ENCODE measurements at places on chromosomes 6 and 20. TPM values are rescaled to one million over a fixed set of nuclear protein-coding genes. Genes with fewer than 3 reads are reported as not detected.
A peak's percentile ranks its signal among the peaks of the same experiment; 100 is the strongest.

The TAP1 gene
- 42.3 TPM for total RNA-seq

GRCh38 chr6:107628878-107629277 is 139.0 kb downstream of the SOBP start:
- no peak for DNase-seq

The WFDC12 gene
- total RNA-seq: not detected

GRCh38 chr6:77740380-77740779 is 87.5 kb downstream of the MEI4 start:
- peak; percentile 62 for DNase-seq

GRCh38 chr6:47376930-47377329 is 67.2 kb upstream of the TNFRSF21 start:
- DNase-seq: no peak

The CEP57L1 gene
- 23.6 TPM for total RNA-seq

The TMC2 gene
- not detected for total RNA-seq

The TFAP2D gene
- not detected for total RNA-seq

DNA sequence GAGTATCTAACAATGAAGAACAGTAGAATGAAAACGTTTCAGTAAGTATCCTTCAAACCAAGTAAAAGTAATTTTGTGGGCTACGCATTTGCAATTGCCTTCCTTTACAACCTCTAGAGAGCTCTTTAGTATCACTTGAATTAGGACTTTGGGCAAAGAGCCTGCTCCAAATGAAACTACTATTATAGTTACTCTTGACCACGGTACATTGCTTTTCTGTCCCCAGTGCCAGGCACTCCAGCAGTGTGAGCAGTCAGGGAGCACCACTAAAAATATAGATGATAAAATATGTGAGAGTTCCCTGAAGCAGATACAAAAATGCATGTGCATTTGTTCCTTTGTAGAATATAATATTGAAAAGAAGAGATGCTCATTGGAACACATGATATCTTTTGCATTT is 450.1 kb upstream of the MANEA start:
- no peak for DNase-seq

The HAO1 gene
- not detected for total RNA-seq

GRCh38 chr20:2451939-2452732 is 18.5 kb downstream of the SNRPB start:
- DNase-seq: peak; percentile 69

DNA sequence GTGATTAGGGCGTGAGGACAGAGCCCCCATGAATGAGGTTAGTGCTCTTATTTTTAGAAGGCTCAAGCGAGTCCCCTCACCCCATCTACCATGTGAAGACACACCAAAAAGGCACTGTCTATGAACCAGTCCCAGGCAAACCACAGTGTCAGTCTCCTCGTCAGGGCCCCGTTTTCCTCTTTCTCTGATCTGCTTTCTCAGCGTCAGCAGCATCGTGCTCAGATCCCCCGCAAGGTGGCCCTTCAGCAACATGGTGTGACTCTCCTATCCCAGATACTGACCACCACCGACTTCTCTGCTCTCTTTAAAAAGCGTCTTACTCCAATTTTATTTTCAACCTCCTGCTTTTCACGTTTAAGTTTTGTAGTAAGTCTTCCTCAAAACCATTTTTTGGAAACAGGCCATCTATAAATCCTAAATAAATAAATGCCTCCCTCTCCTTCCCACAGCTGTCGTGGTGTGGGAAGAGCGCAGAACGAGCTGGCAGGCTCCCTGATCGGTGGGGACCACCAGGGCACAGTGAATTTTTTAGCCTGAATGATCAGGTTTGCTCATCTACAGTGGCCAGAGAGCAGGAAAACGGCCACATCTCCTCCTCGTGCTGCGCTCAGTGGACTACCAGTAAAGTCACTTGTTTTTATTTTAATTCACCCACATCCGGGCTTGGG is 113.1 kb downstream of the BMP7 start:
- DNase-seq: no peak

The NKAIN4 gene
- total RNA-seq: not detected

DNA sequence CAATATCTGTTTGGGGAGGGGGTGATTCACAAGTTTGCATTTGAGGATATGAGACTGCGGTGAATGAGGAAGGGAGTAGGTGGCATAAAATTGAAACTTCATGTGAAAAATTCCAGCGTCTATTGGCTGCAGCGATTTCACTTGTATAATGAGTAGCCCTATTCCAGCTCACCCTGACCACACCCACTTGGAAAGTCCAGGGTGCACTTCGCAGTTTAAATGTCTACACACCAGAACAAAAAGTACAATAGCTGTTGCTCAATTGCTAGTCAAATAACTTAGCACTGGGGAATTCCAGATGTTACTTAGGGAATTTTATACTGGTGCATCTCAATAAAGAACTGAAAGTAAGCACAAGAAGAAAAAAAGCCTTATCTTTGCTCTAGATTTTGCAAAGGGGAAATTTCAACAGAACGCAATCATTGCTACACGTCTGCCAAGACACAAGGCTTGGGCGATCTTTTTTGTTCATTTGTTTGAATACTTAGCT is 6.3 kb downstream of the TNFAIP3 start:
- peak; percentile 90 for DNase-seq

DNA sequence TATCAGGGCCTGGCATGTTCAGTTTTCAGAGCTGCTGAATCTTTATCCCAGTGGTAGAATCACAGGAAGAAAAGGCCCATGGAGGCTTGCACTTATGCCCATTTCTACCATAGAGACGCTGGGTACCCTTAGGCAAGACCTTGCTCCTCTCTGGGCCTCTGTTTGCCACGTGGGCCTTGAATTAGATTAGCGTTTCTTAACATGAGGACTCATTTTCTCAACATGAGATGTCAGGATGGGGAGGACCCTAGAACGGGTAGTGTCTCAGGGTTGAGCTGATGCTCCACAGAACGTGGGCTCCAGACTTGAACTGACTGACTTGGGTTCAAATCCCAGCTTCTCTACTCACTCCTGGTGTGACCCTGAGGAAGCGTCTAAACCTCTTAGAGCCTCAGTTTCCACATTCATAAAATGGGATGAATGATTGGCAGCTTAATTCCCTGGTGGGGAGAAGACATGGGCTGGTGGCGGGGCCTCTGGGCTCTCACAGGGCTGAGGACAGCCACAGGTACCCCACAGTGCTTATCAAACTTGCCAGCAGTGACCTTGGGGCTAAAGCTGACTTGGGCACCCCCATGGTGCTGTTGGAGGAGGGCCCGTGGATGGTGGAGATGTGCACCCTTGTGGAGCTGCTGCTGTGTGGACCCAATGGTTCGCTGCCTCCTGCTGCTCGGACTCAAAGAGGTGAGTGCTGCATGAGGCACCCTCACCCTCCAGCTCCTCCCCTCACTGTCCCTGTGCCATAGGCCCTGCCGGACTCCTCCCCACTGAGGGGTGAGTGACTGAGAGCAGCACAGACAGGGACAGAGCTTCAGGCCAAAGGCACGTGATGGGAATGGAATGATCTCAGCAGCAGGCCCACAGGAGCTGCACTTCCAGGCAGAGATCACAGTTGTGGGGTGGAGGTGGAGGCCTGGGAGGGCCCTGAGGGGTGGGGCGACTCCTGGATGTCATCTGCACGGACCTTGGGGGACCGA is 28.2 kb downstream of the SUN5 start:
- no peak for DNase-seq

- DNase-seq: no peak
Measured at GRCh38 chr6:142200846-142201628, 54.0 kb downstream of the VTA1 start.

DNA sequence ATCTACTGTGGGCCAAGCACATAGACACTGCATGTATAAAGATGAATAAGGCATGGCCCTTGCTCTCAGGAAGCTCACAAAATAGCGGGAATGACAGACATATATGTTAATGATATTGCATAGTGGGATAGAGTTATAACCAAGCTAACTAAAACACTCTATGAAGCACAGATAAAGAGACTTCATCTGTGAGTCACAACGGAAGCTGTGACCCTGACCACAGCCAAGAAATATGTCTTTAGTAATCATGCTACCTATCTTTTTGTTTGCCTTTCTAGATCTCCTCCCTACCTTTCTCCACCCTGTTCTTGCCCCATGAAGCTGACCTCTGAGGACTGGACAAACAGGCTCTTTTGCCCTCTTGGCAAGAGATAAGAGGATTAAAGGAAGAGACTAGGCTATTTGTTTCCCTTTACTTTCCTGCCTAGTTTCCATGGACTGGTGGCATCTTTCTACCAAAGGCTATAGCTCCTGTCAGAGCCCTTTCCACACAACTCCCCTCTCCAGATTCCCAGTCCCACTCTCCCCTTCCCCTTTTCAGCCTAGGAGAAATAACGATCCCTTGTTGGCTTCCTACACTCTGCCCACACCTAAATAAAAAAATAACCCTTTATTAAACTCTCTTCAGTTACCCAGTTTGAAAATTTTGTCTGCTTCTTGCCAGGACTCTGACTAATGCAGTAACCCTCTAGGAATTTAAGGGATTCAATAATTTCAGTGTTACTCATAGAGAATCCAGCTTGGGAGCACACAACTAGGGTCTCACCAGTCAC is 504.9 kb upstream of the MARCKS start:
- peak; percentile 27 for DNase-seq

GRCh38 chr20:19872001-19872400 is 113.9 kb downstream of the RIN2 start:
- no peak for DNase-seq

DNA sequence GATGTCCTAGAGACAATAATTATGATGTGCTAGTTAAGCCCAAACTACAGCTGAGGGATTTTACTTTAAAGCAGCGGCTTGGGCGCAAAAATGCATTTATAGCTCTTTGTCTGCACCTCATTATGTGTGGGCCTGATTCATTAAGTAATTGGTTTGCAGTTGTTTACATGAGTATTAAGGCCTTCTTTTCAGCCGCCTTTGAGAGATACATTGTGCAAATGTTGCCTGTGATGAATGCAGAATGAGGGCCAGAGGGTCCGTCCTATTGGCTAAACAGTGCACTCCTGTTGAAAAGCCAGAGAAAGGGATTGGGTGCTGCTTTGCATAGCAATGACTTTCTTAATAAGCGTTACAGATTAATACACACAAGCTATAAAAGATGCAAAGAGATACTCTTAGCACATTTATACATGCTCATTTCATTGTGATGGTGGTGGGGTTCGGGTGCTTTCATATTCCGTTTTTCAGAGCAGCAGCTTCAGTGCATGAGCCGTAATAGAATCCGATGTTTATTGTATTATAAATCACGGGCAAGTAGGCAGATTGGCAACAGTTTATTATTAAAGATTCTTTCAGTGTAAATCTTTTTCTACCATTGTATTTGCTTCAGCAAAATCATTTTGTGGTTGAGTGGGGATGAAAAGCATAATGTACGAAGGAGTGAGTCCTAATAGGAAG is 68.2 kb upstream of the XRN2 start:
- no peak for DNase-seq

The CDSN gene
- not detected for total RNA-seq

The SPATA25 gene
- total RNA-seq: 1.2 TPM

GRCh38 chr20:56440346-56441007 is 27.9 kb upstream of the RTF2 start:
- DNase-seq: no peak

Data from osteoblast (primary cell).